ENCODE measurements at places on chromosomes 3 and 15.

DNA sequence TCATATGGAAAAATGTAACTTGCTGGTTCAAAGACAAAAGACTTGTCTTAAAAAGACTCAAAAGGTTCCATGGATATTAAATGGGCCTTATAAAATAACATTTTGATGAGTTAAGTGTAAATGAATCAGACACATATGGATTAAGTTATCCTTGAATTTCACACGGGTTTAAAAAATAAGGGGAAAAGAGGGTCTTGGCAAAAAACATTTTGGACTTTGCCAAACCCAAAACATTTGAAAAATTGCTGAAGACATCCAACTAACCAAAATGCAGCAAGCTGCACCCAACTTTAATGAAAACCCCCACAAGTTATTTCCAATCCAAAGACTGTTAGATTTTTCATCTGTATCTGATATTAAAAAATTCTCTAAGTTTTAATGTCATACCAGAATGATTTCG is 200.7 kb downstream of the MEIS2 start:
- DNase-seq, result no peak

GRCh38 chr15:83926116-83926515 is 272.2 kb downstream of the ADAMTSL3 start:
- no peak for DNase-seq

- no peak for DNase-seq
Observed at GRCh38 chr3:147421184-147421912, 12.2 kb downstream of the ZIC1 start.

GRCh38 chr3:107846279-107846852 is 244.5 kb downstream of the CD47 start:
- DNase-seq, result no peak

GRCh38 chr15:51193526-51193925 is 98.8 kb upstream of the TNFAIP8L3 start:
- no peak for DNase-seq

DNA sequence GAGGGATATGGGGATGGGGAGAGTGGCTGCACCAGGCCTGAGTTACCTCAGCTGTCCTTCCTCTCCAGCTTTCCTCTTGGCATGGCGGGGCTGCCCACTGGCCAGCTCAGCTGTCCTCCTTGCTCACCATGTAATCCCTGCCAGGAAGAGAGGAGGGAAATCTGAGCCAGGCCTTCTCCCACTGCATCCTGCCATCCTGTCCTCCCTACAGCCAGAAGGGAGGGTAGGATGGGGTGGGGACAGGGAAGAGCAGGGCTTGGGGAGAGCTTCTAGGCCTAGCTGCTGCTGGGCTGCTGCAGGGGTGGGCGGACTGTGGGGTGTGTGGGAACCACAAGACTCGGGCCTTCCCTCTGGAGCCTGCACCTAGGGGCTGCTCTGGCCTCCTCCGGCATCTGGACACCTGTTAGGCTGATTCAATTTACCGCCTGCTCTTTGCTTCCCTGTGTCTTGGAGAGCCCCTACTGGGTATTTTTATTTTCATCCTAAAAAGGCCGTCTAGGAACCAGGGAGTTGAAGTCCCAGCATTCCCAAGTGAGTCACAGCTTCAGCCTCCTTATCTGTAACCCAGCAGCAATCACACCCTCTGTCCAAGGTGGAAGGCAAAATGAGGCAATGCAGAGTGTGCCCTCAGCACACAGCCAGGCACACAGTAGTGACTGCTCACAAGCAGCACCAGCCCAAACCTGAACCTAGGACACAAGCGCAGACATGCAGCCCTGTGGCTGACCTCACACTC is 13.1 kb upstream of the KY start:
- no peak for DNase-seq

DNA sequence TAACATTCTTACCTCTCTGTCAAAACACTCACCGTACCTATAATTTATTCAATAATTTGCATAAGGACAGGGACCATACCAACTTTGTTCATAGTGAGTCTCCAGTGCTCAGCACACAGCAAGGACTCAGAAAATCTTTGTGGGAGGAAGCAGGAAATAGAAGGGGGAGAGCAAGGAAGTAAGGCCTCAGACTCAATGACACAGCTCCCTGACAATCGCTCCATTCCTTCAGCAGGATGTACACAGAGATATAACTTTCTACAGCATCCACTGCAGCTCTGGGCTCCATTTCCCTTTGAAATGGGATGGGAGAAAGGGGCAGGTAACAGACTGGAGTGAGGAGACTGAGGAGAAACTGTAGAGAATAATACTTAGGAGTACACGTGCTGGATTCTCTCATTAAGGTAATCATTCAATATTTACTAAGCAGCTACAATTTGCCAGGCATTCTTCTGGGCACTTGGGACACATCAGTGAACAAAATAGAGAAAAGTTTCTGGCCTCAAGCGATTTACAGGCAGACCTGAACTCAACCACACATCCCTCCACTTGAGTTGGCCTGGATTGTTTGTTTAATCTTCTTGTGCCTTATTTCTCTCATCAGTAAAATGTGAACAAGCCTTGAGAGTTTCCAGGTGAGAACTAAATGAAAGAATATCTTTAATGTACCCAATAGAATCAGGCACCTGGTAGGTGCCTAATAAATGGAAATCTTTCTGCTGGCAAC is 330.3 kb upstream of the THBS1 start:
- DNase-seq, result no peak
